ENCODE measurements at places on chromosomes 3 and 15. TPM values are rescaled to one million over a fixed set of nuclear protein-coding genes. Genes with fewer than 3 reads are reported as not detected.

Gene IQCF5
- total RNA-seq = not detected

Gene CMTM7
- total RNA-seq = 45.3 TPM

- DNase-seq = no peak
Measured at GRCh38 chr3:108182339-108182738, 39.9 kb downstream of the IFT57 start.

DNA sequence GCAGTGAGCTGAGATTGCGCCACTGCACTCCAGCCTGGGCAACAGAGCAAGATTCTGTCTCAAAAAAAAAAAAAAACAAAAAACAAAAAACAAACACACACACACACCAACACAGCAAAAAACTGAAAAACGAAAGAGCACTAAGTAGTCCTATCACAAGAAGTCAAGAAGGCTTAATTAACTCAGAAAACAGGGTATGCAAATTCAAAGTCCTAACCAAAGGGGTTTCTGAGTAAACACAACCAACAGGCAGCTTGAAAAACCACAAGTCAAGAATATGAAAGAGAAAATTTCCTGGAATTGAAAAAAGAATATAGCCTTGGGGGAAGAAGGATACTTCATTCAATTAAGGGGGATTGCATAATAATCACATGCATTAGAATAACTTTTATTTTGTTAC, 37.7 kb upstream of the PARP14 start:
- no peak for DNase-seq

DNA sequence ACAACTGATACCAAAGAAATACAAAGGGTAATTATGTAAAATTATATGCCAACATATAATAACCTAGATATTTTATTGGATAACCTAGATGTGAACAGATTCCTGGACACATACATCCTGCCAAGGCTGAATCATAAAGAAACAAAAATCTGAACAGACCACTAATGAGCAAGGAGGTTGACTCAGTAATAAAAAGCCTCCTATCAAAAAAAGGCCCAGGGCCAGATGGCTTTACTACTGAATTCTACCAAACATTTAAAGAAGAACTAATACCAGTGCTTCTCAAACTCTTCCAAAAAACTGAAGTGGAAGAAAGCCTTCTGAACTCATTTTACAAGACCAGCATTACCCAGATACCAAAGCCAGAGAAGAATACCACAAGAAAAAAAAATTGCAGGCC, 32.4 kb downstream of the THBS1 start:
- no peak for DNase-seq

GRCh38 chr3:115322901-115323300, 175.8 kb upstream of the ZBTB20 start:
- no peak for DNase-seq

- no peak for DNase-seq
Measured at GRCh38 chr3:59749291-59749690, 699.5 kb upstream of the CFAP20DC start.

GRCh38 chr3:100427699-100428098, 26.4 kb downstream of the LNP1 start:
- DNase-seq = no peak

- DNase-seq = no peak
Measured at GRCh38 chr3:144301863-144302262, 330.2 kb downstream of the DIPK2A start.

GRCh38 chr3:134366221-134366927, 7.9 kb downstream of the AMOTL2 start:
- no peak for DNase-seq

DNA sequence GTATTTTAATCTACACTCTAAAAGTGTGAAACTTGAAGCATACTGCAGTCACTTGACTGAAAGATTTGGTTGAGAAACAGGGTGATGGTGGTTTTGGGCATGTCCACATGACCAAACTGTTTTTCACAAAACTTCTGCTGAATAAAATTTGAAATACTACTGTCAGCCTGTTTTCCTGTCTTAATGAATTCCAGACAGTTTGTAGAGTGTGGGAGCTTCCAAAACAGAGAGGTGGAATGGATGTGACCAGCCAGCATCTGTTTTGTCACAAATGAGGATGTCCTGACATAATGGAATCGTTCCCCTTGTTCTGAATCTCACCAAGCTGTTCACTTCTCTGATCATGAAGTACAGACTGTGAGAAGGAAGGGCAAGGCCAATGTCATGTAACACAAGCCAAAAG, 11.8 kb downstream of the MITF start:
- no peak for DNase-seq

DNA sequence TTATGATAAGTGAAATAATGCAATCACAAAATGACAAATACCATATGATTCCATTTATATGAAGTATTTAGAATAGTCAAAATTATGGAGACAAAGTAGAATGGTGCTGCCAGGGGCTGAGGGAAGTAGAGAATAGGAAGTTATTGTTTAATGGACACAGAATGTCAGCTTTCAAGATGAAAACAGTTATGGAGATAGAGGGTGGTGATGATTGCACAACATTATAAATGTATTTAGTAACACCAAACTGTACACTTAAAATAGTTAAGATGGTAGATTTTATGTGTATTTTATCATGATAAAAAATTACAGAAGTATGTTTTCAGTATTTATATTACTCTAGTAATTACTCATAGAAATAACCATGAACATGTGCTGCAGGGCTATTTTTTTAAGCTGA, 100.8 kb upstream of the AZI2 start:
- no peak for DNase-seq

GRCh38 chr3:23659274-23659673, 146.5 kb upstream of the UBE2E1 start:
- DNase-seq = no peak

DNA sequence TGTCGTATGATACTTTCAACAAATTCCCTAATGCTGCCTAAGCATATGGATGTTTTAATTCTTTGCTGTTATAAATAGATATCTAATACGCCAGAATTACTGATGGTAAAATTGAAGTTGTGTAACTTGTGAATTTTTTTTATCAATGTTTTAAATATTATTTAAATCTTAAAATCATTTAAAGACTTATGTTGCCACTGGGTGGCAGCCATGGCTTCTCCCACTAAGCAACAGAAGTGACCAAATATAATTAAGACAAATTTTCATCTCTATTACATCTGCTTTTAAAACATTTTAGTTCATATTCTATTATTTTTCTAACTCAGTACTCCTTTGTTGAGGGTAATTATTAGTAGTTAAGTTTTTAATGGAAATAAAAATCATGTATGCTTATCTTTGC, 8.1 kb upstream of the IL20RB start:
- DNase-seq = no peak
